NCI-H226 (cell line): ENCODE measurements at places on chromosomes 11 and 22.

DNA sequence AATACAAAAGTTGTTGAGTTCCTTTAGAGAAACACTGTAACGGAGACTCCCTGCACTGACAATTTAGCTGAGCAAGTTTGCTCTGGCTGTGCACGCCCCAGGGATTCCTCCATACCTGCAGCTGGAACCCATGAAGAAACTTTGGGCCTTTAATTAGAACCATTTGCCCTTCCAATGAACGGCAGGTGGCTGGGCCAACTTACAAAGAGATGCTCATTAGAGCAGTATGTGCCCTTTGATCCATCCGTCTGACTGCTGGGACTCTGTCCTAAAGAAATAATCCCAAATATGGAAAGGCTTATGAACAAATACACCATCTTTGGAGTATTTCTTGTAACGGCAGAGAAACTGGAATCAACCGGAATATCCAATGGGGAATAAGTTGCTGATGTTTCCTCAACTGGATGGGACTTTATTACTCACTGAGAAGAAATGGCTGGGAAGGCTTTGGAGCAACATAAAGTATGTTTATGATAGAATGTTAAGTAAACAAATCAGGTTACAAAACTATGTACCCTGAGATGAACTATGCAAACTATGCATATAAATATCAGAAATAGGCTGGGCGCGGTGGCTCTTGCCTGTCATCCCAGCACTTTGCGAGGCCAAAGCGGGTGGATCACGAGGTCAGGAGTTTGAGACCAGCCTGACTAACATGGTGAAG lies 24.4 kb upstream of the FBLN1 start:
- no peak for DNase-seq

DNA sequence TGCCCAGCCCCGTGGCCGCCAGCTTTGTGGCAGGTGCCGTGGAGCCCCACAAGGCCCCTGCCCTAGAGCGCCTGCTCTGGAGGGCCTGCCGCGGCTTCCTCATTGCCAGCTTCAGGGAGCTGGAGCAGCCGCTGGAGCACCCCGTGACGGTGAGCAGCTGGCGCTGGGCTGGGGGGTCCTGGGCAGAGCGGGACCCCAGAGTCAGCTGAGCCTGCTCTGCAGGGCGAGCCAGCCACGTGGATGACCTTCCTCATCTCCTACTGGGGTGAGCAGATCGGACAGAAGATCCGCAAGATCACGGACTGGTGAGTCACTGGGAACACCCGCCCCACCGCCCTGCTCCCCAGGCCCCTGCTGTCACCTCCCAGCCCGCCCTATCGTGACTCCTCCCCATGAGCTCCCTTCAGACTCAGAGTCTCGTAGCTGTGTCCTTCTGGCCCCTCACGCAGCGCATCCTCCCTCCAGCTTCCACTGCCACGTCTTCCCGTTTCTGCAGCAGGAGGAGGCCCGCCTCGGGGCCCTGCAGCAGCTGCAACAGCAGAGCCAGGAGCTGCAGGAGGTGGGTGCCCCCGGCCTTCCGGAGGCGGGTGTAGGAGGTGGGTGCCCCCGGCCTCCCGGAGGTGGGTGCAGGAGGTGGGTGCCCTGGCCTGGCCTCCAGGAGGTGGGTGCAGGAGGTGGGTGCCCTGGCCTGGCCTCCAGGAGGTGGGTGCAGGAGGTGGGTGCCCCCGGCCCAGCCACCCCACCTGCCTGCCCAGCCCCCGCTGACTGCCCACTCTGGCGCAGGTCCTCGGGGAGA lies 4.7 kb downstream of the TCIRG1 start:
- DNase-seq = no peak

GRCh38 chr22:48760481-48761390 lies 1066.9 kb downstream of the BRD1 start:
- DNase-seq = no peak

GRCh38 chr22:40200795-40201530 lies 23.2 kb downstream of the TNRC6B start:
- no peak for DNase-seq

GRCh38 chr11:11306855-11307254 lies 46.2 kb downstream of the CSNK2A3 start:
- peak; percentile 20 for DNase-seq

DNA sequence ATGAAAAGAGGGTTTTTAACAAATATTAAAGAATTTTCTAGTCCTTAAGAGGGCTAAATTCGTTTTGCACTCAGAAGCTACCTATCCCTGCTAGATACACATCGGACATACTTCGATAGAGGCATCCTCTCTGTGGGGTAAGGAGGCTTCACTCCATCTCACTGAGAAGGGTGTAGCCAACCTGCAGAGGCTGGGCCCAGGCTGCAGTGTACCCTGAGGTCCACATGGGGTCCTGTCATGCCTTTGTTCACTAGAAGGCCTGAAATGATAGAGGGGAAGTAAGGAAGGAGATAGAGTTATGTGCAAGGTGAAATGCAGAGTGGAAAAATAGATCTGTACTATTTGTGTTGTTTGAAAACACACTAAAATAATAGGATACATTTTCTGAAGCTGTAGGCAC lies 45.6 kb downstream of the IGSF9B start:
- no peak for DNase-seq

DNA sequence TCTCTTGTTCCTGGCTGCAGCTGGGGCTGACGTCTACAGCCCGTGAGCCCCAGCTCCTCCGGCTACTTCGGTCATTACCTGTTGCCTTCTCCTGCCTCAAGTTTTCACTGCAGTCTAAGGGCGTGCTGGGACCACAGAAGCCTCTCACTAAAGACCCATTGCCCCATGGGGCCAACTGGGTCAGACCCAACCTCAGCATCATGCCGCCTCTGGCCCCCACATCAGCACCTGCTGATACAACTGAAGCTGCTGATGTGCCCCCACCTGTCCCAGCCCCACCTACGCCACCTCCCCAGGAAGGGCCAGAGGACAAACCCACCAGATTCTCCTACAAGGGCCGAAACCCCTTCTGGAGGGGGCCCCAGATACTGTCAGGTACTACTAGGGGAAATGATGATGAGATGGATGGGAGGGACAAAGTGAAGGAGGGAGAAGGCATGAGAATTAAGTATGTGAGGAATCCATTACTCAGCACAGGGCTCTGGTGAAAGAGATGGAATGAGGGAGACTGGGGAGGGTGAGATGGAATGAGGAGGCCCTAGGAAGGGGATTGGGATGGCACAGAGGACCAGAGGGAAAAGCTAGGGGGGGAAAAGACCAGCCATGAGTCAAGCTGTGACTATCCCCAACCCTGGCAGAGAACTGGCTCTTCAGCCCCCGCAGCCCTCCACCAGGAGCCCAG lies 5.1 kb downstream of the C11orf42 start:
- DNase-seq = no peak

GRCh38 chr11:70510106-70510505 lies 111.8 kb downstream of the CTTN start:
- no peak for DNase-seq

DNA sequence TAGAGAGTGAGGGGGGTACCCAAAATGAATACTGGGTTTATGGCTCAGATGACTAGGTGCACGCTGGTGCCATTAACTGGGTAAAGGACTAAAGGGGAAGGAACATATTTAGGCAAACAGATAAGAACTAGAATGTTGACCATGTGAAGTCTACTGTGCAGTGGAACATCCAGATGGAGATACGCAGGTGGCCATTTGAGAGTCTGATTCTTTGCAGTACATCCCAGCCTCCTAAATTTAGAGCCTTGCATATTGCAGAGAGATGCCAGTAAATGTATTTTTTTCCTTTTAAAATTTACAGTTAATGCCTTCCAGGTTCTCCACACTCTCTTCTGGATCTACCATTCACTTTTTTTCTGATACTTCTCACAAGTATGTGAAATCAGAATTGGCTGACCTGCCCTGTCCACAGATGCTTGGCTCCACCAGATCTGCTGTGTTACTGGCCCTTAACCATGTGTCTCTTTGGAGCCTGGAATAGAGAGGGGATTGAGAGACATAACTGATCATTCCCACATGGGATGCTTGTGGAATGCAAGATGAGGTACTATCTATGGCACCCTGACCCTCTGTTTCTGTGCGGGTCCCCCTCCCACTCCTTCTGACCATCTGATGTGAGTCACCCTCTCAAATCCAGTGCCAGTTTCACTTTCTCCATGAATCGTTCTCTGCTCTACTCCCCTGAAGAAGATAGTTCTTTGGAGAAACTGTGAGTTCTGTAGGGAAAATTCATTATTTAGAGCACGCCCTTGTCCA lies 77.0 kb upstream of the NCAM1 start:
- DNase-seq = no peak
